Activated T-helper 9 cell treated with anti-CD3 and anti-CD28 coated beads, Interleukin-2, amount 50 U/mL, for 16 hours (primary cell): ENCODE measurements at places on chromosomes 6 and 20.

DNA sequence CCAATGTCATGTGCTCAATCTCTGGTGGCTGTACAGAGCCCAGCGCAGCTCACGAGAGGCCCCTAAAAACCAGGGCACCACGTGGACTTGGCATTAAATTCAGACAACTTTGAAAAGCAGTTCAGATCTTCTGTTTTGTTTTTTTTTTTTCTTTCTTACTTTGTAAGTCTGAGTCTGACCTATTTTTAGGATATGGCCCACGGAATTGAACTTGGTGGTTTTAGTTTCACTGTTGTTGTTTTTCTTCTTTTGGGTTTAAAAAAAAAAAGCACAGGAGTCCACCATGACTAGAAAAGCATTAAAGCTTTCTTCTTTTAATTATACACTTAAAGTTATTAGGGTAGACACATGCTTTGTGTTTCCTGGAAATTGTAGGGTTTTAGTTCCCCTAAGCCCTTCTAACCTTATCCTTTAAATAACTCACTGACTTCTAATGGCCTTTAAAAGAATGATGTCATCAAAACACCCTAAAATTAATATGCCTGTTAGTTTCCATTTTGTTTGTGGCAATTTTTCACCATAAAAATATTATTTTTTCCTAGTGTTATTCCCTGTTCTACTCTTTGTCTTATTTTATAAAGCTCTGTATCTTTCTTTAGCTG, 48.5 kb upstream of the CCN2 start:
- no peak for DNase-seq

GRCh38 chr20:8082989-8083388, 49.1 kb upstream of the PLCB1 start:
- no peak for DNase-seq

- no peak for DNase-seq
Measured at GRCh38 chr6:133749427-133749826, 139.5 kb upstream of the TCF21 start.

GRCh38 chr6:33815854-33816253, 12.1 kb upstream of the MLN start:
- DNase-seq: no peak

- no peak for DNase-seq
Measured at GRCh38 chr6:21053612-21054011, 519.4 kb downstream of the CDKAL1 start.
